ENCODE measurements at places on chromosomes 7 and 10.

- no peak for DNase-seq
Measured at GRCh38 chr10:17464545-17464944, 10.2 kb upstream of the ST8SIA6 start.

DNA sequence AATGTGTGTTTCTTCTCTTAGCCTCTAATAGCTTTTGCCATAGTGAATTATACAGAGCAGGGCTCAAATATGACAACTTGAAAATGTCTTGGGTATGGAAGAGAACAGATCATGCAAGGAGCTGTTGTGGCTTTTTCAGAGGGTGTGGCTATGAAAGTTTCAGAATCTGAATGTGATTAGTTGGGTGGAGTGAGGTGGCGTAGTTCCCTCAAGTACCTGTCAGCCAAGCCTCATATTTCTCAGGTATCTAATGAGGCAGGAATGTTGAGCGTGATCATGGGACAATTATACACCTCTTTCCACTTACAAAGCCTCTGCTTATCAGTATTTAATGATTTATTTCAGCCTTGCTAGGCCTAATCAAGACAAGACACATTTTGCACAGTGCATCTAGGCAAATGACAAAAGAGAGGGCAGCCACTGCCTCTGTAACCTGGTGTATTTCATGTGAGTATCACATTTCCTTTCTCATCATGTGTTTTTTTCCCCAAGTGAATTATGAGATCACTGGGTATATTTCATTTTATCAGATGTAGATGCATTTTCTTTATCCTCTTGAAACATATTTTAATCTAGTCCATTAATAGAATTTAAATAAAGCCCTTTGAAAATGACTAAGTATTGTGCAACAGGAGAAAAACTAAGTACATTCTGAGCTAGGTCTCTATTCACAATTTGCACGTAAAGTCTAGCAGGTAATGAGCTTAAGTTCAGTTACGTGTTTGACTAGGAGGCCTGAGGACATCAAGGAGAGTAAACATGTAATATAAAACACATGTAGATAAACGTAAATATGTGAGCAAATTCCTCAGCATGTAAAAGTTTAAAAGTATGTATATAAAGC, 644.4 kb upstream of the IGFBP3 start:
- no peak for DNase-seq

DNA sequence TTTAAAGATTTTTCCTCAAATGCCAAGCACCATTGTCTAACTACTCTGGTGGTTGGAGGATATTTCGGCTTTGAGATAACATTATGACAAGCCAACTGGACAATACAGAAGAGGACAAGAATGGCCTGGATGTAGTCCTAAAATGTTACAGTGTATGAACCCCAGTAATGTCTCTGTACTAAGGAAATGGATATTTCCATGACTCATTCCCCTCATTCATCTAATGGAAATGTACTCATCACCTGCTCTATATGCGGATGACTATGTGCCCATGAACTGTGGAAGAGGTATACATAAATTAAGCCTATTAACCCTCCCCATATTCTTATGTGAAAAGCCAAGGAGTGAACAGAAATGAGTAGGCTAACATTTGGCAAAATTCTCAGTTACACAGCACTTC, 207.9 kb downstream of the CACNA2D1 start:
- DNase-seq = no peak

DNA sequence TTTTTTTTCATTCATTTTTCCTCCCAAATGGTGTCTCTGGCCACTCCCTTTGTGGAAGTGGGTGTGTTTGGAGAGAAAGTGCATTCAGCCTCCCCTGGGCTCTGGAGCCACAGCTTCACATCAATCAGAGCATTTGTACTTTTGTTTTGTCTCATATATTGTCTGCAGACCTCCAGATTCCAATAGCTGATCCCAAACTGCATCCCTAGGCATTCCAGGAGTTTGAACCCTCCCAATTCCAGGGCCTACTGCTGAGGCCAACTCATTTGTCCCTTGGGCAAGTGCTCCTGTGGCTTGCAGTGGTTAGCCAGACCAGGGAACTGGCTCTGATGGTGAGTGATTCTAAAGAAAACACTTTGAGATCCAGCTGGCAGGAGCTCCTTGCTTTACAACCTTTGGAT, 163.3 kb downstream of the IPMK start:
- DNase-seq = no peak

- no peak for DNase-seq
Measured at GRCh38 chr10:102280397-102281101, 35.2 kb downstream of the GBF1 start.

- no peak for DNase-seq
Measured at GRCh38 chr10:24642921-24643678, 80.6 kb downstream of the ARHGAP21 start.

DNA sequence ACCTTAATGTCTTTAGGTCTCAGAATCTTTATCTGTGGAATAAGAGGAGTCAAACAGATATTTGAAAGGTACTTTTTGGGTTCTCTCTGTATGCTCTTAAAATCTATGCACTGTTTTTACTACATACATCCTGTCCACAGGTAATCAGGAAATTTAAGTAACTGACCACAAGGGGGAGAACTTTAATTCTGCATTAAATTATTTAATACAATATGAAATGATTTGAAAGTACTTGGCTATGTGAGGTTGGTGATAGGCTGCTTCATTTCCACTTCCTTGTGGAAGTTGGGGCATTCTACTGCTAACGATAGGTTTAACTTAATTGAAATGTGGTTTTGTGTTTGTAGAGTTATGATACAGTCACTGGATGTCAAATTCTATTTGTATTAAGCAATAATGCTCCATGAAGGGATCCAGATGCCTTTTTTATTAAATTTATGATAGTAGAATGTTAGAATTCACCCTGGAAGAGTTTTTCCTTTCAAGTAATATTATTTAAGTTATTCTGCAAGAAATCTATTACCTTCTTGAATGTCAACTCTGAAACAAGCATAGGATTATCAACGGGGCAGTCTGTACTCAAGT, 6.0 kb downstream of the TEX47 start:
- no peak for DNase-seq
